ENCODE measurements at places on chromosomes 4 and X.

GRCh38 chr4:73194064-73194463, 64.5 kb downstream of the ANKRD17 start:
- DNase-seq, result no peak

DNA sequence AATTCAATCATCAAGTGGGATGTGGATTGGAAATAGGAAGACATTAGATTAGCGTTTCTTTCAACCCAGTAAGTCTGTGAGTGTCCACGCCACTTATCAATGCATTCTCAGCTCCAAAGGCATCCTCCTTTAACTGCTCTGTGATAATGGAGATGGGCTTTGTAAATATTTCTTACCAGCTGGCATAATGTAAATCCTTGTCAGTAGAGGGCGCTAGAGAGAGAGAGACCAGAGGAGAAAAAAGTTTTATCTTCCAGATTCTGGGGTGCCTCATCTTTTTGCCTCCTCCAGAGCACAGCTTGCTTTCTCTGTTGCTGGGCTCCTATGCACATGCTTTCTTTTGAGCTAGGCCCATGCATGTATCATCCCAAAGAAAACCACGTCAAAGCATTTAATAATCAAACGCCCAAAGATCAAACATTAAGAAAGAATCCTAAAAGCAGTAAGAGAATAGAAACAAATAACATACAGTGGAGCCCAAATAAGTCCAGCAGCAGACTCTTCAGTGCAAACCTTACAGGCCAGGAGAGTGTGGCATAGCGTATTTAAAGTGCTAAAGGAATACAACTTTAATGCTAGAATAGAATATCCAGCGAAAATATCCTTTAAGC, 9.6 kb upstream of the MTMR1 start:
- no peak for DNase-seq

- no peak for DNase-seq
Observed at GRCh38 chr4:125112536-125112935, 202.2 kb upstream of the FAT4 start.

DNA sequence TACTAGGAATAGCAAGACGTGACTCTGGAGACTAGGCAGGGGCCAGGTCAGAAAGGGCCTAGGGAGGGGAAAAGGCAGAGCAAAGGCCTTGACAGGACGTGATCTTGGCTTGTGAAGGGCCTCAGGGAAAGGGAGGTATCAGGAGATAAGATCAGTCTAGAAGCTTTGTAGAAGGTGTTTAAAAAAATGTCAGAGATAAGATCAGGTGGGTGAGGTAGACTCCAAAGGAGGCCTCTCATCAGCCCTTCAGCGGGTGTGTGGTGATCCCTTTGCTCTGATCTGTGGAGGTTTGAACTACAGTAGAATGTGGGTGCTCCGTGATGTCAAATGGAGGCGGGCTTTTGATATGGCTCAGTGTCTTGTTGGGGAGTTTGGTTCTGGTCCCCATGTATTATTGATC, 78.8 kb upstream of the PRPS1 start:
- no peak for DNase-seq

DNA sequence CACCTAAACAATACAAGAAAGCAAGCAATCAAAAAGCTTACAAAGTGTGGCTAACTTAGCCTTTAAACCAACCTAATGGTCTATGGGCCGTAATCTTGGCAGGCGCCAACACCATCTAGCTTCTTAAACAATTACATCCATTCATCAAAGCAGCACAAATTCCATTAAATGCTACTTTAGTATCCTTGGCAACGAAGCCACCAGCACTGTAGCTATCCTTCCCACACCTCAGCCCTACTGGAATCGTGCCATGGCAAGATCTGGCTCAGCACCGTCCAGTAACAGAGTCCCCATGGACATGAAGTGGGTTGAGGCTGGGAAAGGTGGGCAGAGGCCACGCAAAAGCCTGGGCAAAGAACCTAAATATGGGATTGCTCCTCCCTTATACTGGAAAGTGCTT, 91.6 kb upstream of the MAP3K15 start:
- no peak for DNase-seq

GRCh38 chr4:13633671-13634070, 6.1 kb upstream of the BOD1L1 start:
- no peak for DNase-seq

GRCh38 chr4:121390335-121390734, 9.5 kb upstream of the QRFPR start:
- DNase-seq, result no peak

GRCh38 chr4:166065324-166065723, 192.3 kb downstream of the TLL1 start:
- DNase-seq, result no peak

GRCh38 chr4:65050786-65051185, 619.5 kb downstream of the EPHA5 start:
- DNase-seq, result no peak

GRCh38 chr4:133960975-133961374, 240.6 kb downstream of the PABPC4L start:
- no peak for DNase-seq

DNA sequence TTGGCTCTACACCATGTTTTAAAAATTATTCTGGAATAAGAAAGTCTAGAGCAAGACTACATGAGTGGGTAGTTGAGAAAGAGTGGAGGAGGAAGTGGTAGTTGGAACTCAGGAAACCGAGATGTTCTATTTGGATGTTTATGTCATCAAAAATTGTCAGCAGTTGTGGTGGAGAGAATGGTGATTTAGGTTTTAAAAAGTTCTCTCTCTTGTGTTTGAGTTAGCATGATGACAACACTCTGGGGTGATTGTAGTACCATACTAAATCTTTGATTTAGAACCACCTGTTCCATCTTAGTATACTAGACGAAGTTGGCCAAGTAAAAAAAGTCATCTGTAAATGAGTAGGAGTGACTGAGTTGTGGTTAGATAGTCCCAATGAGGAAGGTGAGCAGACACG, 40.7 kb downstream of the KLHL2 start:
- DNase-seq, result no peak

DNA sequence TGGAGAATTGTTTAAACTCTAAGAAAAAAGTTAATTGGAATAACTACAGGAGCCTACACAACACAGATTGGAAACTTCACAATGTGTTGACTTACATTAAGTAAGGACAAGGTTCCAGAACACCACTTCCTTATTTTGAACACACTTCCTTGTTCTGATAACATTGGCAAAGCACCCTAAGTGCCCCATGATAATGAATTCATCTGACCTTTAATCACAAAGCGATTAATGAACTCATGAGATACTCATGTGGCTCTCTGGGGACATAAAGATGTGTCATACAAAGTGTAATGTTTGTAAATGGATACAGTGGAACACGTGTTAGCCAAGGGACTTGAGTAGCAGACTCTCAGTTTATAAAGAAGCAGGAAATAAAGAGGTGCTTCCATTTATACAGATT, 69.0 kb upstream of the ATOH1 start:
- DNase-seq, result no peak

Measured in cerebellum (tissue), 4 donors.